ENCODE measurements at places on chromosomes 6 and 20. TPM values are rescaled to one million over a fixed set of nuclear protein-coding genes. Genes with fewer than 3 reads are reported as not detected.

DNA sequence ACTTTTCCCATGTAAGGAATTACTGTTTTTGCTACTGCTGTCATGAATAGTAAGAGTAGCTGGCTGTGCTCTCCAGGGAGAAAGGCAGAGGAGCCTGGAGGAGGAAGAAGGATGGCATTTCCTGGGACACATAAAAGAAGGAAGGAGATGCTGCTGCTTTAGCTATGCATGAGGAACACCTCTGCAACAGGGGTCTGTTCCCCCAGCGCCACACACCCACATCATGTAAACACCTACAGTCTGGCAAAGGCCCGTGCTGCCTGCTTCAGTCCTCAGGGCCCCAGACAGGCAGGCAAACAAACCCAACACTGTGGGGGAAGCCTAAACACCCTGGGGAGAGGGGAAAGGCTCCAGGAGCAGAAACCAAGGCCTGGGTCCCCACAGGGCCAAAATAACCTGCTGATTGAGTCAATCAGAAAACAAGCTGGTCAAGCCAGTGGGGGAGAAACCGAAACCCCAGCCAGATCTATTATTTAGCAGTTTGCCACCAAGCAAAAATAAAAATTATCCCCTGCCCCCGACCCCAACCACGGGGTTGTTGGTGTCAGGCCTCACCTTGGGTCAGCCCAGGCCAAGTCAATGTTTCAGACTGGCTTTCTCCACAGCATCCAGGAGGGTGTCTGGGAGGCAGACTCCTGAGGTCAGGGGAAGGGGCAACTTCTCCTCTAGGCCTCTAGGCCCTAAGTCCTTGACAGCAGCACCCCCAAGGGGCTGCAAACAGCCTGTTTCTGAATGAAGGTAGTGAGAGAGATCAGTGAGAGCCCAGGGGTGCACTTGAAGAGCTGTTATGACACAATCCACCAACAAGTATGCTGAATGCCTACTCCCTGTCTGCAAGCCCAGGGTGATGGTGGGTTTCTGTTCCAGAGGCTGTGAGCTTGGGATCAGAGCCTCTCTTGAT is 34.6 kb upstream of the SCUBE3 start:
- DNase-seq = no peak

- peak; percentile 19 for DNase-seq
Measured at GRCh38 chr20:51094221-51094620, 71.3 kb upstream of the KCNG1 start.

TNFRSF21 gene
- 15.8 TPM for polyA plus RNA-seq

ESR1 gene
- polyA plus RNA-seq = 1.1 TPM

SYCP2 gene
- polyA plus RNA-seq = 4.8 TPM

Data from muscle of back (tissue), 13 donors.